ENCODE measurements at places on chromosomes 11 and 22.

- no peak overlapping the region for H3K4me3 ChIP-seq
- no peak for DNase-seq
Observed at GRCh38 chr22:46865642-46866041, 103.2 kb downstream of the TBC1D22A start.

GRCh38 chr11:81825346-81825745, 908.3 kb downstream of the FAM181B start:
- H3K27me3 ChIP-seq: no peaks in the 10 kb centered on the region
- no peak for DNase-seq
- no peak overlapping the region for H3K27ac ChIP-seq
- no peak overlapping the region for H3K4me3 ChIP-seq
- H3K36me3 ChIP-seq: no peaks in the 10 kb centered on the region

DNA sequence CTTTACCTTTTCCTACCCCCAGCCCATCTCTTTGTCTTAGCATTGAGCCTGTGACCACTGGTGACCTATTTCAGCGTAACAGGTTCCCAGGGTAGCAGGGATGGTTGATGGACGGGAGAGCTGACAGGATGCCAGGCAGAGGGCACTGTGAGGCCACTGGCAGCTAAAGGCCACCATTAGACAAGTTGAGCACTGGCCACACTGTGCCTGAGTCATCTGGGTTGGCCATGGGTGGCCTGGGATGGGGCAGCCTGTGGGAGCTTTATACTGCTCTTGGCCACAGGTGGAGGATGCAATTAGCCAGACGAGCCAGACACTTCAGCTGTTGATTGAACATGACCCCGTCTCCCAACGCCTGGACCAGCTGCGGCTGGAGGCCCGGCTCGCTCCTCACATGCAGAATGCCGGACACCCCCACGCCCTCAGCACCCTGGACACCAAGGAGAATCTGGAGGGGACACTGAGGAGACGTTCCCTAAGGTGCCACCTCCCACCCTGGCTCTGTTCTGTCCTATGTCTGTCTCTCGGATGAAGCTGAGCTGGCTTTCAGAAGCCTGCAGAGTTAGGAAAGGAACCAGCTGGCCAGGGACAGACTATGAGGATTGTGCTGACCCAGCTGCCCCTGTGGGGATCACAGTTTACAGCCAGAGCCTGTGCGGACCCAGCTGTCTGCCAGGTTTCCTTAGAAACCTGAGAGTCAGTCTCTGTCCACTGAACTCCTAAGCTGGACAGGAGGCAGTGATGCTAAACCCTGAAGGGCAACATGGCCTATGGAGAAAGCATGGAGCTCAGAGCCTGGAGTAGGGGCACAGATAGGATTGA, 29.8 kb downstream of the PIK3IP1 start:
- no peak for DNase-seq
- H3K36me3 ChIP-seq: peaks cover 13% of the 10 kb centered on the region
- H3K4me1 ChIP-seq: no peaks in the 10 kb centered on the region
- H3K27me3 ChIP-seq: no peaks in the 10 kb centered on the region

- peak within 1 kb of the TSS; percentile 30 for H3K27ac ChIP-seq
- no peaks in the 10 kb centered on the region for H3K27me3 ChIP-seq
- peaks cover 4% of the 10 kb centered on the region for H3K4me1 ChIP-seq
- peak within 1 kb of the TSS; percentile 30 for H3K4me3 ChIP-seq
- H3K36me3 ChIP-seq: peaks cover 25% of the 10 kb centered on the region
- no peak for DNase-seq
Observed at GRCh38 chr11:66277471-66278362, at the start of gene CNIH2. TSS of gene CNIH2 (plus strand) at chr11:66278175. CDS start at chr11:66278457, 282 bp downstream.

DNA sequence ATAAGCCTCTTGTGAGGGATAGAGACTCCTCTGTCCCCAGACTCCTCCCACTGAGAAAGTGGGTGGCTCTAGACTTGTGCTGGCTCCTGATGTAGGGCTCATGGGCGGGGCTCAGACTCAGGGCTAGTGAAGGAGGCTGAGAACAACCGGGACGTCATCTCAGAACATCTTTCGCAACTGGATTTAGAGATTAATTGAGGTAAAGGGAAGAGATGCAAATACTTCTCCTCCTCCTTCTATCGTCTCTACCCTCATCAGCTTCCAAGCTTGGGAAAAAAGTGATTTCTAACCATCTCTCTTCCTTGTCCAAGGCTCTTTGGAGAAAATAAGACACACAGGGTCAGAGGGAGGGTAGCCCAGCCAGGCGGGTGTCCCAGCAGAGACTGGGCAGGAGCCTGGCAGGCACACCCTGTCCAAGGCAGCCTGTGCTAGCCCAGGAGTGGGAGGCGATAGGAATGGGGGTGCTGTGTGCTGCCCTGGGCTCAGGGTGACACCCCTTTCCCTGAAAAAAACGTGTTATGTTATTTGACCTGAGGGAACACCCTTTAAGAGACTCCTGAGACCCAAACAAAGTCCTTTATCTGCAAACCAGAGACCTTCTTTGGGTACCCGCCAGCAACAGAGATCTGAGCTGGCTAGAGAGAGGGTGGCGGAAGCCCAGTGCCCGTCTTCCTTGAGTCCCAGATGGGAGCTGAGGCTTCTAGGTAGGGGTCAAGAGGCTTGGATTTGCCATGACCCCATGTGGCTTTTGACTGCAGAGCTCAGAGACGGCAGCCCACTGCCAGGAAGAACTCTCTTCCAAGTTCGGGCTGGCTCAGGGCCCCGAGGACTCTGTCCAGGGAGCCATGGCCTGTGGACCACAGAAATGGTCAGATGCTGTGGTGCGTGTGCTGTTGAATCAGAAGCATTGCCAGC, 160.9 kb downstream of the ADAMTS15 start:
- no peaks in the 10 kb centered on the region for H3K27me3 ChIP-seq
- no peak for DNase-seq
- H3K27ac ChIP-seq: peak overlapping the region; percentile 56
- H3K4me3 ChIP-seq: no peak overlapping the region

DNA sequence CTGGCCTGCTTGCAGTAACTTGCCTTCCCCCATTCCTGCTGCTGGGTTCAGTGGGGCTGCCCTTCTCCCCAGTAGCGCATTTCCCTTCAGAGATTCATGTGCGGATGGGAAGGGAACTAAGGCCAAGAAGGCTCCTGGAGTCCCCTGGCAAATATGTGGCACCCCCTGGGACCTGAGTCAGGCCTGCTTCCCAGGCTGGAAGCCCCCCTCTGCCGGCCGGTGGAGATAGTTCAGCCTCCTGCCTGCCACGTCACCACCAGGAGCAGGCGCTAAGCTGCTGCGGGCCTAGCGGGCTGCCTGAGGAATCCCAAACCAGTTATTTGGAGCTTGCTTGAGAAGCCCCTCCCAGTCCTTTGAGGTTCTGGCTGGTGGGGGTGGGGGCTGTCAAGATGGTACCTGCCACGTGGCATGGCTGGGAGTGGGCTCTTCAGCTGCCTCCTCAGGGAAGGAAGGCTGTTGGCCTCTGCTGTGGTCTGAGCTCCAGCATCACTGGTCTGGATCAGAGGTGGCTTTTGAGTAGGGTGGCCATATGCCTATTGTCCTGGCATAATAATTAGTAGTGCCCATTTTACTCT, 2.0 kb downstream of the SERPINH1 start:
- H3K4me3 ChIP-seq: peak overlapping the region; percentile 89
- peaks cover 11% of the 10 kb centered on the region for H3K36me3 ChIP-seq
- H3K4me1 ChIP-seq: peaks cover 26% of the 10 kb centered on the region
- H3K27me3 ChIP-seq: no peaks in the 10 kb centered on the region
- peak overlapping the region; percentile 99 for H3K27ac ChIP-seq

GRCh38 chr11:128428935-128429334, 158.4 kb downstream of the ETS1 start:
- no peaks in the 10 kb centered on the region for H3K4me1 ChIP-seq
- H3K36me3 ChIP-seq: no peaks in the 10 kb centered on the region
- no peak overlapping the region for H3K4me3 ChIP-seq
- H3K27ac ChIP-seq: no peak overlapping the region

GRCh38 chr11:86627776-86628455, 44.5 kb downstream of the ME3 start:
- no peak overlapping the region for H3K27ac ChIP-seq
- no peaks in the 10 kb centered on the region for H3K27me3 ChIP-seq
- H3K4me3 ChIP-seq: no peak overlapping the region
- no peak for DNase-seq
- H3K36me3 ChIP-seq: no peaks in the 10 kb centered on the region

- no peaks in the 10 kb centered on the region for H3K36me3 ChIP-seq
- DNase-seq: peak; percentile 49
- peak overlapping the region; percentile 35 for H3K27ac ChIP-seq
- no peak overlapping the region for H3K4me3 ChIP-seq
Observed at GRCh38 chr11:100639140-100639539, 47.9 kb upstream of the ARHGAP42 start.

GRCh38 chr11:85257837-85258236, 369.3 kb downstream of the DLG2 start:
- H3K4me3 ChIP-seq: no peak overlapping the region
- no peaks in the 10 kb centered on the region for H3K27me3 ChIP-seq
- no peak overlapping the region for H3K27ac ChIP-seq
- no peaks in the 10 kb centered on the region for H3K36me3 ChIP-seq
- no peaks in the 10 kb centered on the region for H3K4me1 ChIP-seq
- no peak for DNase-seq

GRCh38 chr11:118620529-118621070, 13.2 kb downstream of the PHLDB1 start:
- DNase-seq: no peak
- H3K27ac ChIP-seq: peak overlapping the region; percentile 83
- no peaks in the 10 kb centered on the region for H3K36me3 ChIP-seq
- peaks cover 20% of the 10 kb centered on the region for H3K4me1 ChIP-seq
- no peaks in the 10 kb centered on the region for H3K27me3 ChIP-seq

DNA sequence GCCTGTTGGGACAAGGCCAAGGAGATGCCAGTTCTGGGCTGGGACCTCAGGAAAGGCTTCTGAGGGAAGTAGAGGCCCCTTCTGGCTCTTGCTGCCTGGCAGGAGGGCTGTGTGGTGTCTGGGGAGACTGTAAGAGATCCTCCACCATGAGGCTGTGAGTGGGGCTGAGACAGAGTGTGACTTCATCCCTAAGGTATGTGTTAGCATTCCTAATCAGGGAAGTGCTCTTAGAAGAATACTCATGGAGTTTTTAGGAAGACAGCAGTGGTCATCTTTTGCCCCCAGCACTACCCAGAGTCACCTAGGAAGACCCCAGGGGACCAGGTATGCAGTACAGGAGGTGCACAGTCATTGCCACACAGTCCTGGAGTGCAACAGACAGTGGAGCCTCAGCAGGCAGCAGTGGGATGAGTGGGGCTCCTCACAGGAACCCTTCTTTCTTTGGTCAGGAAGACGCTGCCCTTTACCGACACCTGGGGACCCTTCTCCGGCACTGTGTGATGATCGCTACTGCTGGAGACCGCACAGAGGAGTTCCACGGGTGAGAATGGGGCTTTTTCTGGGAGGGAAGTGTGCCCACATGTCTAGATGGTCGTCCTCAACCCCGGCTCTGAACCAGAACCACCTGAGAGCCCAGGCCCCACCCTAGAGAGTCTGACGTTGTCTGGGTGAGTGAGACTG, 2.8 kb downstream of the RIC8A start:
- H3K36me3 ChIP-seq: peaks cover 23% of the 10 kb centered on the region
- H3K4me3 ChIP-seq: no peak overlapping the region
- H3K27me3 ChIP-seq: no peaks in the 10 kb centered on the region
- H3K4me1 ChIP-seq: peaks cover 18% of the 10 kb centered on the region
- H3K27ac ChIP-seq: no peak overlapping the region
- DNase-seq: no peak

DNA sequence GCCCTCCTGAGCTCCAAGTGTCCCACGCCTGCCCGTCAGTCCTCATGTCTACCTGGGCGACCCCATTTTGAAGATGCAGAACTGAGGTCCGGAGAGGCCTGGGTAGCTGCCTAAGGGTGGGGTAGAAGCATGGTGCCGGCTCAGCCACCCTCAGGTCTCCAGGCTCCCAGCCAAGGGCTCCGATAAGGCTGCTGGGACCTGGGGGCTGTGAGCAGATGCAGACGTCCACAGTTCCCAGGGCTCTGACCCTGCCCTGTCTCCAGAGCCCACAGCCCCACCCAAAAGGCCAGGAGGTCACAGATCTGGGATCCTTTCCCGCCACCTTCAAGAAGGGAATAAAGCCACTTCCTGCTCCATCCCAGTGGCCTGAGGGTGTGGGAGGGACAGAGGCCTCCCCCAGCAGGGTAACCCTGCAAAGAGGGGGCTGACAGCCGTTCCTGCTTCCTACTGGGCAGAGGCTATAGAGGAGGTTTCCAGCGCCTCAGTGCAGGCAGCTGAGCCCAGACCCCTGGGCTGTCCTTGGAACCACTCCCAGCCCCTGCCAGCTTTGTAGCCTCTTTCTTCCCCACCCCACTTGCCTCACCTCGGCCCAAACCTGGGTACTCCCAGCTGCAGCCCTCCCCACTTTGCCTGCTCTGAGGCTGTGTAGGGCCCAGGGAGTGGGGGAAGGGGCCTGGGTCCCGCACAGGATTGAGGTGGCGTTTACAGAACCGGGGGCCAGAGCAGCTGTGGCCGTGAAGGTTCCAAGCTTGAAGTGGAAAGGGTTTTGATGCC, 85.5 kb downstream of the CDKN1C start:
- no peaks in the 10 kb centered on the region for H3K36me3 ChIP-seq
- no peaks in the 10 kb centered on the region for H3K4me1 ChIP-seq
- no peak for DNase-seq
- H3K27ac ChIP-seq: no peak overlapping the region
- no peak overlapping the region for H3K4me3 ChIP-seq
